H4 (cell line): ENCODE measurements at places on chromosomes 2 and 18. TPM values are rescaled to one million over a fixed set of nuclear protein-coding genes. Genes with fewer than 3 reads are reported as not detected.
A peak's percentile ranks its signal among the peaks of the same experiment; 100 is the strongest.

DNA sequence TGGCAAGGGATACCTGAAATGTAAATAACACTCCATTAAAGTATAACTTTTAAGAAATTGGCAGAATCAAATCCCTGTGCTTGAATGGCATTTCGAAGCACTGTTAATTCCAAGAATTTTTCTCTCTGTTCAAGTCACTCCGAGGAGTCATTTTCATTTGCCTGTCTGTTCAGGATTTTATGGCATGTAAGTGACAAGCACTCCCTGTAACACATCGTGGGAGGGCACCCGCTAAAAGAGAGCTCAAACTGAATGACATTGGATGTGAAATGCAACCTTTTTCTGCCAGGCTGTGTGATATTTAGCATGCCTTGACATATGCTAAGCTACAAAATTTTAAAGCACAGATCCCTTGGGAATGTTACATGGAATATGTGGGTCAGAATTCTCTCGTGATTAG is 339.6 kb downstream of the LRRTM1 start:
- no peak for DNase-seq

- DNase-seq = peak; percentile 94
Observed at GRCh38 chr2:100292022-100292580, 30.2 kb downstream of the LONRF2 start.

The MTCL1 gene
- total RNA-seq = 5.7 and 11.1 TPM in 2 replicates

The ECEL1 gene
- not detected in 2 replicates for total RNA-seq

GRCh38 chr2:46134531-46135227 is 162.5 kb upstream of the EPAS1 start:
- no peak for DNase-seq

The SERPINB5 gene
- 1.1 TPM in 1 of 2 replicates, not detected in the other for total RNA-seq

DNA sequence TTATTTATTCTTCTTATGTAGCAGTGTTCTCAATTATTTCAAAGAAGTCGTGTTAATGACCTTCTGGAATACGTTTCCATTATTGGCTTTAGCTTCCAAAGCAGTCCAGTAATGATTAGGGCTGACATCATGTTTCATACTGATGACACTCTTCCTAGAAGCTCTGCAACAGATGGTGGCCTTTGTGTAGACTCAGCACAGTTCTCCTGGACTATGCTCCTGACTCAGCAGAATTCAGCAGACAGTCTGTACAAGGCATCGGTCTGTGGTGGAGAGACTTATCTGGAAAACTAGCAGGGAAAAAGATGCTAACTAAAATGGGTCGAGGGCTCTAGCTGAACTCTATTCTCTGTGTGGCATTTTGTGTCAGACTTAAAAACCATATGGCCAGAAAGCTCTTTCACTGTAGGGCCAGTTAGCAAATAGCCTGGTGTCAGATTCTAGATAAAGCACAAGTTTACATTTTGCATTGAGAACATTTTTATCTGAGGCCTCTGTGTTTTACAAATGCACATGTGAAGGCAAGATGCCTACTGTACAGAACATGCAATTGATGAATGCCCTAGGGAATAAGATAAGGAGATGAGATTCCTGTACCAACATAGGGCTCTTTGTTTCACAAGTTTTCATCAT is 35.1 kb downstream of the GULP1 start:
- DNase-seq = peak; percentile 36

The B4GALT6 gene
- 6.7 and 9.6 TPM in 2 replicates for total RNA-seq

GRCh38 chr2:219057709-219058540 is 2.8 kb downstream of the IHH start:
- peak; percentile 33 for DNase-seq

DNA sequence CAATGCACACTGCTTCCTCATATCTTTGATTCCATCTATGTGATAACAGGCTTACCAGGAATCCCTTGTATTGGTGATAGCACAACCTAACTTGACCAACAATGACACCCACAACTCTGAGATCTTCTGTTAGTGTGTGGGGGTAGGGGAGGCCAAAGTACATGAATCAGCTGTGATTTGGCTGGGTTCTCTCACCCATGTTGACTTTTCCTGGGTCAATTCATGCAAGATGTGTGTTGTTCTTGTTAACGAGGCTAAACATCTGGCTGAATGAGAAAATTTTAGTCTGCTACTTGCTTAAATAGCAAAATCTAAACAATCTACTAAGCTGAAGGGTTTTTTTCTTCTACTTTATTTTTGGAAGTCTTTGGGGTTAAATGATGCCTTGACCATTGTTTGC is 341.2 kb upstream of the SLC14A2 start:
- DNase-seq = no peak

- no peak for DNase-seq
Observed at GRCh38 chr2:64768491-64769005, 114.8 kb upstream of the SERTAD2 start.
